Osteocyte (in vitro differentiated cells): ENCODE measurements at places on chromosomes 7 and 10. TPM values are rescaled to one million over a fixed set of nuclear protein-coding genes. Genes with fewer than 3 reads are reported as not detected.

The TRIM73 gene
- total RNA-seq = 3.2 and 7.4 TPM in 2 replicates

The SLF2 gene
- 27.7 and 28.3 TPM in 2 replicates for total RNA-seq

The VENTX gene
- not detected in 2 replicates for total RNA-seq

DNA sequence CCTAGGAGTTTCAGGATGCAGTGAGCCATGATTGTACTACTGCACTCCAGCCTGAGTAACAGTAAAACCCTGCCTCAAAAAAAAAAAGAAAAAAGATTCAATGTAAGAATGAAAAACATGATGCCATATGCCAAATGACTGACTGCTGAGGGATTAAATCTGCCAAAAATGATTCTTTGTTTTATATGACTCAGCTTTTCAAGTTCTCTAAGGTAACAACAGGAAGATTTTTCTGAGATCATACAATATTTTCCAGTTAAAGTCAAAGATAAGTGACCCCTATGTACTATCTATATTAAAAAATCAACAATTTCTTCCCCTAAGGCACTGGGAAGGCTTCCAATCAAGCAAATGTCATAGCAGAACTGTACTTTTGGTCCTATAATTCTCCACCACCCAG lies 271.2 kb upstream of the IMMP2L start:
- no peak for DNase-seq

DNA sequence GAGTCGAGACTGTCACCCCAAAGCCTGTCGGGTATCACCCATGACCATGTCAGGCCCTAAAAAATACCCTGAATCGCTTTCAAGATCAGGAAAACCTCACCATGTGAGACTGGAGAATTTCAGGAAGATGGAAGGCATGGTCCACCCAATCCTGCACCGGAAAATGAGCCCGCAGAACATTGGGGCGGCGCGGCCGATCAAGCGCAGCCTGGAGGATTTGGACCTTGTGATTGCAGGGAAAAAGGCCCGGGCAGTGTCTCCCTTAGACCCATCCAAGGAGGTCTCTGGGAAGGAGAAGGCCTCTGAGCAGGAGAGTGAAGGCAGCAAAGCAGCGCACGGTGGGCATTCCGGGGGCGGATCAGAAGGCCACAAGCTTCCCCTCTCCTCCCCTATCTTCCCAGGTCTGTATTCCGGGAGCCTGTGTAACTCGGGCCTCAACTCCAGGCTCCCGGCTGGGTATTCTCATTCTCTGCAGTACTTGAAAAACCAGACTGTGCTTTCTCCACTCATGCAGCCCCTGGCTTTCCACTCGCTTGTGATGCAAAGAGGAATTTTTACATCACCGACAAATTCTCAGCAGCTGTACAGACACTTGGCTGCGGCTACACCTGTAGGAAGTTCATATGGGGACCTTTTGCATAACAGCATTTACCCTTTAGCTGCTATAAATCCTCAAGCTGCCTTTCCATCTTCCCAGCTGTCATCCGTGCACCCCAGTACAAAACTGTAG lies 176.2 kb downstream of the RTKN2 start:
- DNase-seq = no peak

The MYL7 gene
- total RNA-seq = not detected in 2 replicates

The CRHR2 gene
- not detected in 2 replicates for total RNA-seq

The SLC39A12 gene
- not detected in 2 replicates for total RNA-seq

- no peak for DNase-seq
Measured at GRCh38 chr10:118982366-118982765, 47.1 kb upstream of the NANOS1 start.

The CYP2E1 gene
- 2.2 and 3.1 TPM in 2 replicates for total RNA-seq

The GJC3 gene
- total RNA-seq = not detected in 2 replicates

The FAM25A gene
- not detected in 2 replicates for total RNA-seq
